ENCODE measurements at places on chromosomes 7 and 10.

DNA sequence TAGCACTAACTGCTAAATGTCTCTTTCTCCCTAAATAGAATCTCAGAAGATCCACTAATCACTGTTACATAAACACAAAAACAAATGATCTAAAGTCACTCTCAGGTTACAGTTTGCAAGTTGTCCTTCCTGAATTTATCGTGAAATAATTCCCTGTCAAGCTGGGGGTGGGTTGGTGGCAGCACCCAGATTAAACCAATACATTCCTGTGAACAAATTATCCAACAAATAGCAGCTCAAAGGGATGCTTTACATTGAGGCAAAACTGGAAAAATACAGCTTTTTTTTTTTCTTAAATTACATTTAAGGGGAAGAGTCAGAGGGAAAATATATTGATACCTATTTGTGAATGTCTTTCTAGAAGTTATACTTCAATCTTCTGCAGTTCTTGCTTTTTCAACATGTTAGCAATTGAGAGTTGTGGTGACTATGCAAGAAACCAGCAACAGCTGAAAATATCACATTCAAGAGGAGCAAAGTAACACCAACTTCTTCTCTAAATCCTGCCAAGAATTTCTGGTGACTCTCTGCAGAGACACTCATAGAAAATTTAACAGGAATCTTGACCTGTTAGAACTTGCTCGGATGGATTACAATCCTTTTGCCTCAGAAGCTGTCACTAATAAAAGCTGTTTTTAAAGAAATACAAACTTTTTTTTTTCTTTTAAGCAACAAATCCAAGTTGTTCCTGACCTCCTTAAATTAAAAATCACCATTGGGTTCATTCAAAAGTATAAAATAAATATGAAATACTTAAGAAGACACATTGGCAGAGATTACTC is 18.9 kb downstream of the LMOD2 start:
- DNase-seq = peak; percentile 62

DNA sequence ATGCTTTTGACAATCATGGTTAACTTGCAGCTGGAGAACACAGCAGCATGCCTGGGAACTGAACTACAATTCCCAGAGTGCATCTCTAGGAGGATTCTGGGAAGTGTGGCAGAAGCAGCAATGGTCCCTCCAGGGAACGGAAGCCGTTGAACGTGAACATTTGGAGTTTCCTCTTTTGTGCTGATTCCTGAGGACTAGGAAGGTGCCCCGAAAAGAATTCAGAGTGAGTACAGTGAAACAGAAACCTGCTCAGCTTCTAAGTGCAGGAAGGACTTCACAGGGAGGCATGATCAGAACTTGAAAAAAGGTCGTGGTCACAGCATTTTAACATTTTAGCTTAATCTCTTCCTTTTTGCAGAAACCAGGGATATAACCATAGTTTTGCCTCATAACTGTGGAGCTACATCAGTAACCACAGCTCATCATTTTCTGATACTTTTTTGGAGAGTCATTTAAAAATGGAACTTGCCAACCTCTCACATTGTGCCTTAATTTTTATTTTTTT is at the start of gene NUDT13:
Gene NUDT13, plus strand, starts transcription at position 111 of the 505 bp plus-strand sequence. CDS start 3,911 bp downstream, outside the sequence.
- DNase-seq = peak; percentile 81

DNA sequence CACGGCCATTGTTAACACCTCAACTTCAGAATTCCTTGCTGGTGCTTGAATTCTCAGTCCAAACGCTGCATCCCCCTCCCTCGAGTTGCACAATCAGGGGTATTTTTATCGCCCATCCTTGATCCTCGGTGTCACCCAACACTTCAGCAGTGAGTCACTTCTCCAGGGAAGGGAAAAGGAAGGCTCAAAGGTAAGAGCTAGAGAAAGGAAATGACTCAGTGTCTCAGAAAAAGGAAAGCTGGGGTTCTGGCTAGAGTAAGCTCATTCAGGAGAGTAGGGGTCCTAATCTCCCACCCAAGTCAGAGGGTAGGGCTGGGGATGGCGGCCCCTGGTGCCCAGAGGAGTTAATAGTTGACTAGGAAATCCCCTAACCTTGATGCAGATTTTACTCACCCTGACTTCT is 39.8 kb upstream of the TRIM8 start:
- peak; percentile 86 for DNase-seq

DNA sequence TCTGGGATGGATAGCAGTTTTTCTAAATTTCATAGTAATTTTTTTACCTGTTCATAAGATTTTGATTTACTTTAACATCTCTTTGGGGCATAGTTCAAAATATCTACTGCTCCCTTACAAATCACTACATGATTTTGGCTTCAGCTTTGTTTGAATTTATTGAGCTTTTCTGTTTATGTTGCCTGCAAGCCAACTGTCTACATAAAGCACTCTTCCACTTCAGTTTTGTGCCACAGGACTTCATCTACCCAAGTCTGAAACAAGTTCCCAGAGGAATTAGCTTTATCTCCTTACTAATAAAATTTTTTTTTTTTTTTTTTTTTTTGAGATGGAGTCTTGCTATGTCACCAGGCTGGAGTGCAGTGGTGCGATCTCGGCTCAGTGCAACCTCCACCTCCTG is 45.4 kb upstream of the KMT2E start:
- peak; percentile 52 for DNase-seq

DNA sequence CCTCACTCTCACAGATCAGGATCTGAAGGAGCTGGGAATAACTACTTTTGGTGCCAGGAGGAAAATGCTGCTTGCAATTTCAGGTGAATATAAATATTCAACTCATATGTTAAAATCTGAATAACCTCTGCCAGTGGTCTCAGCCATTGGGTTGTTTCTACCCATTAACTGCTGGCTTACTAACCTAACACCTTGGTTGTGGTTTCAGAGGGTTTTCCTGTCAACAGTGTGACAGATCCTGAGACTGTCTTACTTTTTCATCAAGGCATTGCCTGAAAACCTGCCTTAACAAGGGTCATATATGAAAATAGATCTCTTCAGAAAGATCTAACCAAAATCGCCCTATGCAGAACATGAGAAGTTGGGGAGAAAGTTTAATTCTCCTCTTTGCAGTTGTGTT is 307.7 kb downstream of the BICC1 start:
- no peak for DNase-seq

DNA sequence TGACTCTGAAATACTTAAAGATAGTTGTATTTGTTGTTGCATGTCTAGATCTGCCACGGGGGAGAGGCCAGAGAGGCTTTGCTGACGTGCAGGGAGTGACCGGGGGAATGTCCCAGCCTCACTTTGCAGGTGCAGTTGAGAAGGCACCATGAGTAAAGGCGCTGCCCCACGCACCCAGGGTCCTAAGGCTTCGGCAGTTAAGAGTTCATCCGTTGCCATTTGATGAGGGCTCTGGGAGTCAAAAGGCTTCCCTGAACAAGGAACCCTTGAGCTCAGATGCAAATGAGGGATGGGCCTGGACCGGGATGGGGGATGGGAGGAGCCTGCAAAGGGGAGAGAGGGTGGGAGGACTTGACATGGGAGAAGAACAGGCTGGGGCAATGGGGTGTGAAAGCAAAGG is 20.4 kb downstream of the PPP2R2D start:
- no peak for DNase-seq

DNA sequence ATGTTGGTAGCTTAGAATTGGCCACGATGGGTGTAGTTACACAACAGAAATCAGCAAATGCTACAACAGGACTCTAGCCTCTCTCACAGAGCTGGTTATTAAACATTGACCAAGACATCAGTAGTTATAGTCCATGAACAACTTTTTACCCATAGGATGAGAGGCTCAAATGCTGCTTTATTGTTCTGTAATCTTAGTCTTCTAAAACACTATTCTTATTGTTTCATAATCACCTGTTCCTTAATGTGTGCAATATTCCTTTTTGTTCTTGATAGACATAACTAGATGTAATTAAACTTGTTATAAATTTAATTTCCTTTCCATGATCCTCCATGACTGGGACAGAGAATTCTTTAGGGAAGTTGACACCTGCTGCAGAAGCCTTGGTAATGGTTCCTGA is 356.9 kb downstream of the EXOC4 start:
- DNase-seq = no peak

GRCh38 chr7:77501192-77501515 is 35.9 kb upstream of the PTPN12 start:
- DNase-seq = no peak

- DNase-seq = no peak
These were observed 322.6 kb upstream of the ZNF32 start for GRCh38 chr10:43971306-43971705.

DNA sequence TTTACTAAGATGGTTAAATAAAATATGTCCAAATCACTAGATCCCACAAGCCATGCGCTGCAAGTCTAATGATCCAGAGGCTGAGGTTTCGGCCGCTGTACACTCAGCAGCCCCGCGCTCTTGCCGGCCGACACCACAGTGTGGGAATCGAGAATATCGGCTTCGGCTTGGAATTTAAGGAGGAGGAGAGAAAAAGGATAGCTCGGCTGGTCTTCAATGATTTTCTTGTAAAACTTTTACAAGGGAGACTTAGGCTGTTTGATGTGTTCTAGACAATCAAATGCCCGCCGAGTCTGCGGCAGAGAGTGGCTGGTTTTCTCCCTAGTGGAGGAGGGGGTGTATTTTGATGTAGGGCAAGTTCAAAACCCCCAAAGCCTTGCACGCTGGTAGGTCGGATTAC is 118.2 kb upstream of the TCF7L2 start:
- DNase-seq = no peak

DNA sequence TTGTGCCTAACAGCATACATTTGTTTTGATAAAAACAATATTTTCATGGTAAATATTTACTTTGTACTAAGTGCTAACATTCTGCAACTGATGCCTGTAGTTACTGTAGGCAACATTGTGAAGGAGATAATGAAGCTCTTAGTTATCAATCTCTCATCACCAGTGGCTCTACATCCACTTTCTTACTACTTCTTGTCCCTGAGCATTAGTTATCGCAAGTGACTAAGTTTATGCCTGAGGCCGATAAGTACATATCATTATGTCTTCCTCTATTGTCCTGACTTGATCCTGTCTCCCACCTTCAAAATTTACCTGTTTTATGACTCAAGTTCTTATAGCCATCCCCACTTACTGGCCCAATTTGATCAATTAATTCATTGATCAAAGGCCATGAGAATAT is 63.6 kb downstream of the MACC1 start:
- no peak for DNase-seq

DNA sequence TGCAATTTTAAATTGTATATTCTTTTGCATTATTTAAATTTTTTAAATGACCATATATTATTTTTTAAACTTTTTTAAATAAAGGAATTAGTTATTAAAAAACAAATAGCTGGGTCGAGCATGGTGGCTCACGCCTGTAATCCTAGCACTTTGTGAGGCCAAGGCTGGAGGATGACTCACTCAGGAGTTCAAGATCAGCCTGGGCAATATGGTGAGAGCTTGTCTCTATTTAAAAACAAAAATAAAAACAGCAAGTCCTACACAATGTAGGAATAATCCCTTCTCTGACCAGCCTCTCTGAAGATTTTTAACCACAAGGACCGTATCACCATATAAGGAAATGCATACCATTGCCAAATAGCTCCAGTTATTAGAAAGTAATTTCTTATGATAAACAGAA is 19.6 kb downstream of the NOC3L start:
- no peak for DNase-seq

DNA sequence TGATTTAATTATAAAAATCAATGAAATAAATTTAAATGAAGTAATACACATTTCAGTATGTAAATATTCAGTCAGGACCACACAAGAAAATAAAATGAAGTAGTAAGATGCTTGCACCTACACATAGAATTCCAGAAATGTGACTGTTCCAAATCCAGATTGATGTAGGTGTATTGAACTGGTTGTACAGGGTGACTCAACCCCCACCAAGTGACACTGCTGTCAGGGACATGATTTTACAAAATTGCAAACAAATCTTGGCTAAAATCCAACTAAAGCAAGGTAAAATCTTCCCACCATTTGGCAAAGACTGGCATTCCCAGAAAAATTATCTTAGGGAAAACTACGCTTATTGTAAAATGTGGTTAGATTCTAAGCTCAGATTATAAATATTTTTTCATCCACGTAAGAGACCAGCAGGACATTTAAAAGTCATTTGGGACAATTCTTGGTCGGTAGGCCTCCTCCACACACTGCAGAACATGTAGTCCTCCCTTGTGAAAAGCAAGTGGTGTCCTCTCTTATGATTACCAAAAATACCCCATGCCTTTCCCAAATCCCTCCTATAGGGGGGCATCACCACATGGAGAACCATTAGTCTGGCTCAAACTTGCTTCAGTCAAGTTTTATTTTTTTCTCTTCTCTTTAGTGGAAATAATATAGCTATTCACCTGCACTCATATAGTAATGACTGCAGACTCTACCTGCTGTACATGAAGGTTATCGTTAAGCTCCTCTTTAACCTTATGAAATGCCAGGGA is 287.1 kb upstream of the SMIM30 start:
- DNase-seq = no peak

DNA sequence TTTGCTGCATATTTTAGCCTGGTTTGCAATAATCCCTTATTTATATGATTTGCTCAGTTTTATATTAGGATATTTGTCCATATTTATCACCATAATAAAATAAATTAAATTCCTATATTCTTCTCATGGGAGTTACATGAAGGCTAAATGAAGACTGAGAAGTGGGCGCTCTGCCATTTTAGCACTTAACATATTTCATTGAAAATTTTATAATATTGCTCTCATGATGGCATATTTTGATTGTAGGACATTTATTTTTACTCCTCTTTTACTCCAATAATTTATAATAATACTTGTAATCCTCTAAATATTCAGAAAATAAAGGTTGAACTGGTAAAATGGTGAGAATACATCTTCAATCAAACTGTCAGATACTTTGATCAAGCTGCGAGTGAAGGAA is 99.8 kb upstream of the SEMA3A start:
- no peak for DNase-seq

DNA sequence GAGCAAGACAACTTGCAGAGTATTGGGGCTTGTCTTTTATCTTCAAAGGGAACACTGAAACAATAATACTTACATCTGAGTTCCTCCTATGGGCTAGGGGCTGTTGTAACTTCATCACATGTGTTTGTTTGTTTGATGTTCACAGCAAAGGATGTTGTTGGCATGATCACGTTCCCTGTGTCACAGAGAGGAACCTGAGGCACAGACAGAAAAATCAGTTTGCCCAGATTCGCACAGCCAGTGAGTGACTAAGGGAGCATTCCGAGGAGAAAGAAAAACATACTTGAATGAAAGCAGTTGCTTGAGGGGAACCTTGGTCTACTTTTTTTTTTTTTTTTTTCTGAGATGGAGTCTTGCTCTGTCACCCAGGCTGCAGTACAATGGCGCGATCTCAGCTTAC is 87.2 kb upstream of the PFKP start:
- DNase-seq = peak; percentile 22

GRCh38 chr10:109934958-109935793 is 11.9 kb upstream of the XPNPEP1 start:
- DNase-seq = peak; percentile 79

DNA sequence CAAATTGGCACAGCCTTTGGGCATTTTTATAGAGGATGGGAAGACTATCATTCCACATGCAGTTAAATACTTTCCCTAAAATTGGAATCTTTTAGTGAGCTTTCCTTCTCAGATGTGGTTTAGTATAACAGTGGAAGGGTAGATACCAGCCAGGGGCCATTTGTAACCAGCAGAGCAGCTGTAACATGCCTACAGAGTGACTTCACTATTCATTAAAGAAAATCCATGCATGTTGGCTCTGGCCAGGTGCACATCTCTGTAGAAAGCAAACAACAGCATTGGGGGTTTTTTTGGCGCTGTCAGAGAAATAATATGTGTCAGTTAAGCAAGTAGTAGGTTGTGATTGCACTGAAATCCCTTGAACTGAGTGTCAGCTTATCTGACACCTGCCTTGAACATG is 115.6 kb downstream of the LHFPL3 start:
- DNase-seq = no peak

Measured in fibroblast of the aortic adventitia (primary cell).